ENCODE measurements at places on chromosomes 2 and 18.
A peak's percentile ranks its signal among the peaks of the same experiment; 100 is the strongest.

DNA sequence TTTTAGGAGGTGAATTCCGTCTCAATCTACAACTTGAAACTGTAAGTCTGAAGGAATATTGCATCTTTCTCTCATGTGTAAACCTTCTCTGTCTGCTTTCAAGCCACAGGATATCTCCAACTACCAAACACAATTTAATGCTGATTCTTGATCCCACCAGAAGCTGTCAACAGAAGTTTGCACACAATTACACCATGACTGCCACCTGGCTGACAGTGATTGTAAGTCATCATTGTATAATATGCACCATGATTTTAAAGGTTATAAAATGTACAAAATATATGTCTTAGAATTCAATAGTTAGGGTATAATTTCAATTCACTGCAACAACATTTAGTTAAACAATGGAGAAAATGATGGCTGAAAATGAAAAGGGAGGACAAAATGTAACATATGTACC lies 18.4 kb downstream of the PREPL start:
- no peak for DNase-seq

DNA sequence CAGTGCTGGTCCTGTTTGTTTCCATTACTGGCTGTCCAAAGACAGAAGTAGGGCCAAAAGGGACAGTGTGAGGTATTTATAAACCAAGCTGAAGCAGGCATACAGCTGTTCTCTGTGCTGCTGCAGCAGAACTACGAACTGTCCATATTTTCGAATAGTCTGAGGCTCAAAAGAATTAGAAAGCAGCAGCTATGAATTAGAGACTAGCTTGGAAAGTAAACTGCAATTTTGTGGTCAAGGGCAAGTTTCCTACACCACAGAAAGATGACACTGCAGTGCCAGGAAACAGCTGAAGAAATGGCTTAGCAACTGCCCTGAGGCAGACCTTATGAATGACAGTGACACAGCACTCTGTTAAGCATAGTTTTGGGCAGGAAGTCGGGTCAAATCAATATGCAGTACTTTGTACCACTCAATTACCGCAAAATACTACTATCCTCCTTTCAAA lies 125.3 kb downstream of the TMEM131 start:
- DNase-seq = peak; percentile 57

GRCh38 chr2:25310965-25311864 lies 30.5 kb downstream of the DNMT3A start:
- no peak for DNase-seq

DNA sequence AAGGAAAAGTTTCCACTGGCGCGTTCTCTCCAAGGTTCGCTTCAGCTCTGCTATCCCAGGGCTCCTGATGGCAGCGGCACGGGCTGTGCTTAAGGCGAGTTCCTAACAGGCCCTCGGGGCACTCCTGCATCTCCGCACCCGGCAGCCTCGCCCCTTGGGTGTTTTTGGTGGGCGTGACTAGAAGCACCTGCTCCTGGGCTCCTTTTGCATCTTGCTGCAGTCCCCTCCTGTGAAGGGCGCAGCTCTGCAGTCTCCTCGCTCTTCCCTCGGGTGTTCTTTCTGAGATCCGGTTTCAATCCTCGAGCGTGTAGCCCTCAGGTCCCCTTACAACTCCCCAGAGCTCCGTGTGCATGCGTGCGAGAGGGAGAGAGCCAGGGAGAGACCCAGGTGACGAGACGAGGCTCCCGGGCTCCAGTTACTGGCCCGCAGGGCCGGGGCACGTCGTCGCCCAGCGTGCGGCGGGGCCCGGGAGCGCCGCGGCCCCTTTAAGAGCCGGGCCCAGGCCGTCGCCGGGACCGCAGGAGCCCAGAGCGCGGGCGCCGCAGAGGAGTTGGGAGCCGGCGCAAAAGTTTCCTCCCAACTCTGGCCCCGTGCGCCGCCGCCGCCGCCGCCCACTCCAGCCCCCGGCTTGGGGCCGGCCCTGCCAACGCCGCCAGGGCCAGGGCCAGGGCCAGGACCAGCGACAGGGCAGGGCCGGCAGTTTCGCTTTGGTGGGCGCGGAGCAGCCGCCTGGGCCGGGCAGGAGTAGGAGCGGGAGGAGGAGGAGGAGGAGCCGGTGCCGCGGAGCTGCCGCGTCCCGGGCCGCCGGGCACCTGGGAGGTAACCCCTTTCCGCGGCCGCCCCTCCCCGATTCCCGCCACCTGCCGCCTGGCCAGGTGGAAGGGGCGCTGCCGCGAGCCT lies at the start of gene PARD3B:
PARD3B (plus strand) TSS at position 515 of the 900 bp plus-strand sequence. CDS start 525 bp downstream, outside the sequence.
- peak; percentile 44 for DNase-seq

- peak; percentile 83 for DNase-seq
These were observed 16.7 kb upstream of the ADI1 start for GRCh38 chr2:3535794-3536681.

GRCh38 chr2:19711470-19712372 lies 190.1 kb downstream of the TTC32 start:
- DNase-seq = peak; percentile 89

DNA sequence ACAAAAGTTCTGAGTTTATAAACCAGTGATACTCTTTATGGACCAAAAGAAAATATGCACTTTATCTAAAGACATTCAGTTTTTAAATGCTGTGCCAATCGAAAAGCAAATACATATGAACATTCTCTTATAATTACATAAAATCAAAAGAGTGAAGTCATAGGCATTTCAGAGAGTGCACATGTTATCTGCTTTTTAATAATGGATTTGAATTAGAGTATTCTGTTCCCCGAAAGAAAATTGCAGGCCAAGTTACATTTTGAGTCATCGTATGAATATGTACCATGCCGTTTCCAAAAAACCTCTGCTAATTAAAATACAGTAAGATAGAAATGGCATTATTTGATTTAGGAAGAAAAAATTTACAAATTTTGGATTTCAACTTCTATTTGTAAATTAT lies 565.7 kb downstream of the ZEB2 start:
- DNase-seq = no peak

- no peak for DNase-seq
These were observed 260.4 kb upstream of the SIX3 start for GRCh38 chr2:44680983-44681531.

GRCh38 chr18:62788111-62788510 lies 72.8 kb downstream of the PHLPP1 start:
- DNase-seq = no peak

DNA sequence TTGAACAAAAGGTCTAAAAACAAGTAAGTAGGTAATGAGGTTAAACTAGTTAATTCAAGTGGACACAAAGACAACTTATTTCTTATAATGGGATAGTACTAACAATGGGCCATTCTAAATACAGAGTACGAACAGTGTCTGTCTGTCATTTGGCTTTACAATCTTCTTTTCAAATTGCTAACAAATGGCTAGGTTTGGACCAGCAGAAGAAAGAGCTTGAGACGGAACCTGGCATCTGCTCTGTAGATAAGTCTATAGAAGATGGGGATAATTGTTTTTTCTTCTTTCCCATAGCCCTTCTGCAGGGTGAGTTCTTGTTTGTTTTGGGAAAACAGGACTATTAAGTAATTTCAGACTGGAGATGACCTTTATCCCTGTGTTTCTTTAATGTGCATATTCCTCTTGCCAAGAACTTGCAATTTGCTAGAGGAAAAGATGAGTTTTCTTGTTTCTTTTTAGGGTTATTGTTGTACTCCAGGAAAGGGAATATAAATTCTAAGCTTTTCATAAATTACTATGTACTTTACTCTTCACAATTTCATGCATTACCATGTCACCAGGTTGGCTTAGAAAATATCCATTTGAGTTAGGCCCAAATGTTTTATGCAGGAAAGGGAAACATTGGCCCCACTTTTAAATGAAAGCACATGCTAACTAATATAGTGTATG lies 500.5 kb upstream of the SYT4 start:
- DNase-seq = no peak

DNA sequence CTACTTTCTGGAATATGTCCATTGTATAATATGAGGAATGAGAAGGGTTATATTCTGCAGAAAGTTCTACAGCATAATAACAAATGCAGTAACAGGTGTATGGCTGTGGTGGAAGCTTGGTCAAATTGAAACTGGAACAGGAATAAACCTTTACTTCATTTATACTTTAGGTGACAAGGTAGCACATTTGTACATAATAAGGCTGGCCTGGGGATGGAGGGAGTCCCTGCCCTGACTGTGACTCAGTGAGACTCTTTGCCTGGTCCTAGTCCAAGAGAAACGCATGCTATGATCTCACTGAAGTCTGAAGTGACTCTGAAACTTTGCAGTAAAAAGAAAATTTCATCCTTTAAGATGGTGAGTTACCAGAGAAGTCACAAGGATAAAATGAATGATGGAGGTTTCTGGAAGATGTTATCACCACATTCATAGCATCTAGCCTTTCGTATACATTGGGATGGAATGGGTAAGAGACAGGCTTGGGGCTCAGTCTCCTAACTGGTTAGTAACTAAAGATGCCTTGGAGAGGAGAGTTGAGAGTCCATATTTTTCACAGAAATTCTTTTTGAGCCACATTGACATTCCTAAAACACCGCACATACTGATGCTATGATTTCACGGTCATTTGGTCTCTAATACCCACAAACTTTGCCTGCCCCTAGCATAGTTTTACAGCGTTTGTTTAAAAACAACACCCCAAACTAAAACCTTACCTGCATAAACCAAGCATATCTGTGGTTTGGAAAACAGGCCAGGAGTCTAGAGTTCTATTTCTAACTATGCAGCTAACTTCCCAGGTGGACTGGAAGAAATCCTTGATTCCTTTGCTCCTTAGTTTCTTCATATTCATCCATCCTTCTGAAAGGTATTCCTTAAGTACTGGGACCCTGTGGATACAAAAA lies 42.4 kb upstream of the NABP1 start:
- no peak for DNase-seq

GRCh38 chr2:130288467-130289403 lies 54.0 kb upstream of the IMP4 start:
- no peak for DNase-seq

DNA sequence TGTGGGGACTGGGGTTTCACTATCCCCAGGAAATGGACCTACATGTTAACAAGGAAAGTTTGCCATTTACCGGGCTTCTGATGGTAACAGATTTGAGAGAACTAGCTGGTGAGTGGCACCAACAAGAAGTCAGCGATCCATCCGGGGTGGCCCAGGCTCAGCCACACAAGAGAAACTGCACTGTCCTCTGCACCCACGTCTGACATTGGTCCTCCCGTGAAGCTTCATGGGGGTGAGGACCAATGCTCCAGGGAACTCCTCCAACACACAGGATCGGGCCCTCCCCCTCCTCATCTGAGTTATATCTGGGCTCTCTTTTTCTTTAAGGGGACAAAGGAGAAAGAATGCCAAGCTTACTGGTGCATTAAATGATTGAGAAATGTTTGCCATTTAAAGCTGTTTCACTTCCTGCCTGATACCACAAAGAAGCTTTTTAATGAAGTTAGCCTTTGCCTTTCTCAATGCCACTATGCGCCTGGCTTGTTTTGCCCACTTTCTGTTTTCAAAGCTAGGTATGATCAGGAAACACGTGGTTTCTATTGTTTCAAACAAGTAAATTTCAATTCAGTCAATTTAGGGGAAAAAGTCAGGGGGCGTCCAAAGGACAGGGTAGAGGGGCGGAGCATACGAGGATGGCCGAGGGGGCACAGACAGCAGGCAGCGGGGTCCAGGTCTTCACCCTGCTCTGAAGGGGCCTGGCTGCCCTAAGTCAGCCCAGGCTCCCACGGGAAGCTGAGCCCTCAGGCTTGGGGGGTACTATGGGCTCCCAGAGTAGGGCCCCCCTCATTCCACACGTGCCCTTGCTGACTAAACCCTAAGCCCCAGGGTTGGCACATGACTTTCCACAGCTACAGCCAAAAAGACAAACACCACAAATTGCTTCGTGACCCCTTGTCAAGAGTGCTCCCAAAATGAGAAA lies 204.0 kb upstream of the ID2 start:
- DNase-seq = no peak

GRCh38 chr2:82790206-82791021 lies 1668.7 kb downstream of the SUCLG1 start:
- no peak for DNase-seq

DNA sequence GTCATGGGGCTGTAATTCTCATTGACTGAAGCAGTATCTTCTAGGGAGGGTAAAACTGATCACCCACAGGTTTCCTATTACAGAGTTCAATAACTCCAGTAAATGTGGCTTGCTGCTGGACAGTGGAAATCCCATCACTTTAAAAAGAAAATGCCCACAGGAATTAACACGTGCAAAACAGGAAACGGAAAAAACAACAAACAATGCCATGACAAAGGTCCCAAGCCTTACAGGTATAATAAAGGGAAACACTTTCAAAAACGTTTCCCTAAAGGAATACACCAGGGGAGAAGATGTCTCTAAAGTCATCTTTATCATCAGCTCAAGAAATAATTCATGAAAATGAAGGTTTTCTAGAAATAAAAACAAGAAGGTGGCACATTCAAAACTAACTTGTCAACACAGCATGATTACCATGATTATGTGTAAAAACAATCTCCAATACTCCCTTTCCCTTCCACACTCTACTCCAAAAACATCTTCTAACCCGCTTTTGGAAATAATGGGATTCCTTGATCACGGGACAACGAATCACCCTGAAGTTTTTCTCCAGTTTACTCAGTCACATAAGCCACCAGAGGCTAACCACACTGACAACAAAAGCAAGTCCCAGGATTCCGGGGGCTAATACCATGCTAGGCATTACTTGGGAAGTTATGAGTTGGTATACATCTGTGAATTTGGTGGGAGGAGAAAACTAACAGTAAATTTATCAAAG lies 167.9 kb downstream of the TCF4 start:
- DNase-seq = no peak

DNA sequence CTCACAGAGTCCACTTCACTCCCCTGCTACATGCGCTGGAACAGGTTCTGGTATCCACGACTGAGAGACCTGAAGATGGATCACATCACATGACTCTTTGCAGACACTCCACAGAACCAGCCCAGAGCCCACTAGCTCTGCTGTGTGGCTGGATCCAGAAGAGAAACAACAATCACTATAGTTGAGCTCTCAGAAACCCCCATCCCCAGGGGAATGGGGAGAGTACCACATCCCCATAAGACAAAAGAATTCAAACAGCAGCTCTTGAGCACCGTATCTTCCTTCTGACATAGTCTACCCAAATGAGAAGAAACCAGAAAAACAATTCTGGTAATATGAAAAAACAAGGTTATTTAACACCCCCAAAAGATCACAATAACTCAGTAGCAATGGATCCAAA lies 76.4 kb downstream of the ZSWIM2 start:
- no peak for DNase-seq

Measured in kidney capillary endothelial cell (primary cell).